Skeletal muscle tissue (tissue), 5 donors: ENCODE measurements at places on chromosomes 11 and 22. TPM values are rescaled to one million over a fixed set of nuclear protein-coding genes. Genes with fewer than 3 reads are reported as not detected.

The CCDC157 gene
- total RNA-seq: 1.0 TPM

The CPSF7 gene
- 17.7 TPM for total RNA-seq

The FGF3 gene
- total RNA-seq: not detected

The SYT12 gene
- not detected for total RNA-seq

The SELENOO gene
- total RNA-seq: 4.7 TPM

The GRAMD4 gene
- 26.1 TPM for total RNA-seq

The MIOX gene
- not detected for total RNA-seq

The EFEMP2 gene
- 35.0 TPM for total RNA-seq

The NXPE4 gene
- total RNA-seq: not detected

The IGSF9B gene
- 4.7 TPM for total RNA-seq

The LDHAL6A gene
- total RNA-seq: not detected

The SAA1 gene
- not detected for total RNA-seq

The SHANK3 gene
- total RNA-seq: 4.2 TPM

The SCGB1A1 gene
- not detected for total RNA-seq

The SLC15A3 gene
- 16.7 TPM for total RNA-seq

The FOXRED2 gene
- 14.6 TPM for total RNA-seq
